Iris pigment epithelial cell (primary cell): ENCODE measurements at places on chromosomes 3 and 15.

GRCh38 chr3:113658107-113658506, 38.3 kb downstream of the USF3 start:
- no peak for DNase-seq

- DNase-seq, result no peak
These were observed 4.1 kb downstream of the GAP43 start for GRCh38 chr3:115627180-115628074.

GRCh38 chr15:44009038-44009437, 182.2 kb downstream of the WDR76 start:
- DNase-seq, result peak; percentile 73

DNA sequence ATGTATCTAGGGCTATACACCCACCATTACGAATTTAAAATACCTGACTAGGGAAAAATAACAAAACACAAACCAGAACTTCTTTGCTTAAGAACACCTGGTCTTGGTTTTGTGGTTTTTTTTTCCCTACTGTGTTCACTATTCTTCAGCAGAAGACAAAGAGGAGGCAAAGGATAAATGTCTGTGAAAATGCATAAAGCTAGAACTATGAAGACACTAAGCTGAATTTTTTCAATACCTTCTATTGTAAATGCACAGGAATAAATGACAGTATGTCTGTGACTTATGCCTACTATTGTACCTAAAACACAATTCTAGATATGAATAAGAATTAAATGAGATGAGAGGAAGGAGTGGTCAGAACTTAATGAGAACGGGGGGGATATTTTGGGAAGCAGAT, 86.9 kb downstream of the TBL1XR1 start:
- DNase-seq, result no peak

- DNase-seq, result peak; percentile 98
These were observed 81.6 kb downstream of the PPCDC start for GRCh38 chr15:75104804-75105557.

DNA sequence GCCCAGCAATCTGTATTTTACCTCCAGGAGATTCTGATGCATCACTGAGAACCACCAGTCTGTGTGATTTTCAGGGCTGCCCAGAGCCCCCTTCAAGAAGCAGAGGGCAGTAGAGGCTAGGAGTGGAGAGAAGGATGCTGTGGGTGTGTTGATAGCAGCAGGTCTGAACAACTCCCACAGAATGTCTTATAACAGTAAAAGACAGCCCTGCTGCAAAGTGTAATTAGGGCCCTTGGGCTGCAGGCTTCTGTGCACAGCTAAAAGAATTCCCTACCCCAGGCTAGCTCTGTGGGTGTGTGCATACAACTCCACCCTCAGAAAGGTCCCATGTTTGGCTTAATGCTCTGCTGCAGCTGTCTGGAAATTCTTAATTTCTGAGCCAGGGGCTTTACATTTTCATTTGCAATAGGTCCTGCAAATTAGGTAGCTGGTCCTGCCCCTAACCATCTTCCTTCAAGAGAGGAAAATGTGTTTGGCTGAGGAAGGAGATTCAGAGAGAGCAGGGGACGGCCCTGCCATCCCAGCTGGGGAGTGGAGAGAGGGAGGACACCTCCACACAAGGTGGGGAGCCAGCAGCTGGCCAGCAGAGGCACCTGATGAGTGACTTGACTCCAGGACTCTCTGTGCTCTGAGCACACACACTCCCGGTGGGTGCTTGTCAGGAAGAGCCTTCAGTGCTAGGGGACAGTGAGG, 43.2 kb upstream of the RAB6B start:
- DNase-seq, result peak; percentile 21

- no peak for DNase-seq
These were observed 9.6 kb upstream of the RAD51 start for GRCh38 chr15:40685376-40685775.

- no peak for DNase-seq
These were observed 1.7 kb downstream of the RASSF1 start for GRCh38 chr3:50338965-50339364.

GRCh38 chr15:69762373-69763148, 309.9 kb downstream of the RPLP1 start:
- DNase-seq, result peak; percentile 49

- no peak for DNase-seq
These were observed 124.1 kb downstream of the ETFA start for GRCh38 chr15:76187163-76187562.

- no peak for DNase-seq
These were observed 11.6 kb upstream of the SPSB4 start for GRCh38 chr3:141039589-141039988.

- DNase-seq, result no peak
These were observed 354.7 kb downstream of the MCTP2 start for GRCh38 chr15:94586099-94586498.

- no peak for DNase-seq
These were observed 765.1 kb downstream of the ROBO1 start for GRCh38 chr3:79002465-79003372.

DNA sequence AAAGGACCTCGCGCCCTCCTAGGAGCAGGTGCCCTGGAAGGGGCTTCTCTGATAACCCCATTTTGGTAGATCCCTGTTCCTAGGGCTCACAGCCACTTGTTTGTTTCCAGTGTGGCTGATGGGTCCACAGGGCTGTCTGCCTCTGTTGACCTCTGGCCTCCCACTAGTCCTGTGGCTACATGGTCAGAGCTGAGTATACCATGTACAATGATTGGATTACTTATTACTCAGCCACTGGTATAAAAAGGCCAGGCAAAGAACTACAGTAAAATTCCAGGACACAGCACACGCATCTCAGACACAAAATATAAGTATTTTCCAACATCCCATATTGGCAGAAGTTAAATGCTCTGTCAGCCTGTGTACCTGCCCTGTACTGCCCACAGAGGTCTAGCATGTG, 277.3 kb downstream of the GABRG3 start:
- DNase-seq, result no peak

DNA sequence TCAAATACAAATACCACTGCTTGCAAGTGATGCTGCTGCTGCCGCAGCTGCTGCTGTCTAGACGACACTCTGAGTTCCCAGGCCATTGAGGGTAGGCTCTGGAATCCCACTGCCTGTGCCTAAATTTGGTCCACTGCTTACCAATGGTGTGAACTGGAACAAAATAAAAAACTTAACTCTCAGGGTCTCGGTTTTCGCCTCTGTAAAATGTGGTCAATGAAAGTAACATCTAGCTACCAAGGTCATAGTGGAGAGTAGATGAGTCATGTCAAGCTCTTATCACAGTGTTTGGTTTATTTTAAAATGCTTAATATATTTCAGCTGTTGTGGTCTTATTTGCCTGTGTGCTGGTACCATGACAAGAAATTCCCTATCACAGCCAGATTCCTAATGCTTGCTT, 299.3 kb downstream of the CLSTN2 start:
- DNase-seq, result no peak

DNA sequence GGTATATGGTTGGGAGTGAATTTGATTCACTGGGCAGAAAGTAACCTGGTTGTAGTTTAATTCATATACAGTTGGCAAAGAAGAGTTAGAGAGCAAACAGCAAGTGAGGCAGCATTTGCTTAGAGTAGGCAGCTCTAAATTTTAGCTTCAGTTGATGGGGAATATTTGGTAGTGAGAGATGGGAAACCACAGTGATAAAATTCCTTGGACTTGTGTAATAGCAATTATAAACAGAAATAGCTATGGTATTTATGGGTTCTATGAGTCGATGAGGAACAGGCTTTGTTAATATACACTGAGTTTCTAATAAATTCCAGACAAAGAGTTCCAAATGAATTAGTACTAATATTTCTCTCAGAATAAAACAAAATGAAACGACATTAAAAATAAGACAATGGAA, 894.0 kb downstream of the ROBO2 start:
- peak; percentile 22 for DNase-seq

- DNase-seq, result no peak
These were observed 1272.9 kb downstream of the ROBO1 start for GRCh38 chr3:78494851-78495250.

DNA sequence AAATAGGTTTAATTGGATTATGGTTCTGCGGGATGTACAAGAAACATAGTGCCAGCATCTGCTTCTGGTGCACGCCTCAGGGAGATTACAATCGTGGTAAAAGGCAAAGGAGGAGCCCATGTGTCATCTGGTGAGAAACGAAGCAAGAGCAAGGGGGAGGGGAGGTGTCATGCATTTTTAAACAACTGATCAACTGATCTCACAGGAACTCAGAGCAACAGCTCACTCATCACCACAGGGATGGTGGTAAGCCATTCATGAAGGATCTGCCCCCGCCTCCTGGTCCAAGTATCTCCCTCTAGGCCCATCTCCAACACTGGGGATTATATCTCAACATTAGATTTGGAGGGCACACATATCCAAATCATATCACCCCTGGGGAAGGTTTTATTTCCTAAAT, 42.1 kb upstream of the FGF7 start:
- DNase-seq, result peak; percentile 9

DNA sequence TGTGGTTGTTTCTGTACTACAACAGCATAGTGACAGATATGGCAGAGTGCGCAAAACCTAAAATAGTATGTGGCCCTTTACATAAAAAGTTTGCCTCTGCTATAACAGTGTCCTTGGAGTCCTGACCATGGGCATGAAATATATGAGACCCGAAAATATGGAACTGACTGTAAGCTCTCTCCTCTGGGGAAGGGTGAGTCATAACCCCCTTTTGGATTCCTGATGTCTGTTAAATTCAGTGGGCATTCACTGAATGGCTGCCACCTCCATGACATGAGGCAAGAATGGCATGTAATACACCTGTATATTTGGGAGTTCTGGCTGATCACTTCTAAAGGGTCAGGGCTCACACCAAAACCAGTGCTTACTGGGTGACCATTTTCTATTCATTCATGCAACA, 6.1 kb downstream of the TBC1D2B start:
- no peak for DNase-seq

DNA sequence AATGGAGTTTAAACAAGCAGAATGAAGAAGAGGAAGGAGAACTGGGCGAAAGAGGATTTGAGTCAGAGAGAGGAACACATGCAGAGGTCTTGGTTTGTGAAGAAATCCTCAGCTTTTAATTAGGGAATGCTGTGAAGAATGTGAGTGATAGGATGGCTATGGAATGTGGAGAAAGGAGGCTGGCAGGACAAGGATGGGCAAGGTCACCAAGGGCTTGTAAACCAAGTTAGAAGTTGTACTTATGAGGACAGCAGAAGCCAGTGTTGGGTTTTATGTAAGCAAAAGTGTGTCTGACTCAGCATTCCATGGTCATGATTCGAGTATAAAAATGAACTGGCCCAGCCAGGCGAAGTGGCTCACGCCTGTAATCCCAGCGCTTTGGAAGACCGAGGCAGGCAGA, 60.0 kb upstream of the IL12A start:
- DNase-seq, result peak; percentile 98

- no peak for DNase-seq
These were observed 47.3 kb downstream of the CRABP1 start for GRCh38 chr15:78387246-78388037.

DNA sequence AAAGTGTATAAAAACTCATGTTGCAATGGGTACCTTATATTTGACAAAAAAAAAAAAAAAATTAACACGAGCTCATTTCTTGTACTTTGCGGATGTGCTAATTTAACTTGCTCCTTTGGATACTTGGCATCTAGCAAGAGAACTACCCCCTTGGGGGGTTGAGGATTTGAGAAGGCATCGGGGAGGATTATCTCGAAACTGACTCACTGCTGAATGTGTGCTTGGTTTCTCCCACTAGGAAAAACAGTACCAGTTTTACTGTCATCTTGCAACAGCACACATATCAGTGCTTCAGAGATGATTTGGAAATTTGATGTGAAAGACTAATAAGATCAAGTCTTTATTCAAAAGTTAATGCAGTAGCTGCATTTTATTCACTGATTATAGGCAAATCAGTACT, 891 bp downstream of the EXOG start:
- peak; percentile 54 for DNase-seq

DNA sequence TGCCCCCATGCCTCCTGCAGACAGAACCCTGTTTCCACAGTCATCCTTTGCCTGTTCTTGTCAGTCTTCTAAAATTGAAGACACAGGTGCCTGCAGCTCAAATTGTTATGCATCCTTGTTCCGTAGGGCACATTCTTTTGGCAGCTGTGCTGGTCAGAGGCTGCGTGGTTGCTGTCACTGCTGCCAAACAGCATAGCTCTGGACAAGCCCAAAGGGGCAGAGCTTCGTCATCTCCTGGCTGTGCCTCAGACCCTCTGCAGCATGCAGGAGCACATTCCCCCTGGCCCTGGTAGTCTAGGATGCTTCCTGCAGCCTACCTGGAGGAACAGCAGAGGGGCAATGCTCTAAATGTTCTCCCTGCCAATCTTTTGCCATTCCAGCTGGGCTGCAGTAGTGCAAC, 2.1 kb upstream of the FBXL22 start:
- DNase-seq, result no peak

DNA sequence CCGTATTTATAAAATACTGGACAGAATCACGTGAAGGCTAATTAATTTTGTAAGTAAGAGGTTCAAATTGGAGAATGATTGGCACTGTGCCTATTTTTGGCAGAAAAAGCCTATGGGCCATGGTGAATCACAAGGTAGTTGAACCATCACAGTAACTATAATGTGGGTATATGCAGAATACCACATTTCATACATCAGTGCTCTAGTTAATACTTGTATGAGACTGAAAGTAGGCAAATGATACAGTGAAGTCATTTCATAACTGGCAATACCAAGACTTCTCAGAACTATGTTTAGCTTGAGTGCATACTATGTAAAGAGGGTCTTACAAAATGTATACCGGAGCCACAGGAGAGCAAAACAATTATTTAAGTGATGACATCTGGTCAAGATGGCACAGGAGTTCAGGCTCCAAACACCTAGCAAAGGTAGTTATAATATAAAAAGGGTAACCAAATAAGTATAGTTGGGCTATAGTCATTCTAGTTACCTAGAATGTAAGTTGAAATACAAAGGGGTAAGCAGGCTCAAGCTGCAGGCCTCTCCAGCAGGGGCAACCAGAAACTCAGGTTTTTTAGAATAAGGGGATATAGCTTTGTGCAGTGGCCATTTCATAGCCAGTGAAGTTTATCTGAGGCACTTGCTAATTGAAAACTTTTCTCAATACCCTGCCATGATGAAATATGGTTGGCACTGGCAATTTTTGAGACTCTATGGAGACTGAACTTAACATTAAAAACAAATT, 19.1 kb downstream of the GPR160 start:
- DNase-seq, result no peak

DNA sequence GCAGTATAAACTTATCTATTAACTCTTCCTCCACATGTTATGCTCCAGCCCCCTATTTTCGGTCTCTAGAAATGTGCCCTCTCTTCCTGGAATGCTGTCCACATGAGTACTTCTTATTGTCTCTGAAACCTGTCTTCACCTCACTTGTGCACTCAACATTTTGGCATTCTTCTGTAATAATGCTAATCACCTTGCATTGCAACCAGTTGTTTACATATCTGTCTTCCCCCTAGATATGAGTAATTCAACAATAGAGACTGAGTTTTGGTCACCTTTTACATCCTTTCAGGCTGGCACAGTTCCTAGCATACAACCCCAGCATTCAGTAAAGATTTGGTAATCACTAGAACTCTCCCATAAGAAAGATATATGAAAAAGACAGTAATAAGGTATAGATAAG, 17.2 kb downstream of the CCDC80 start:
- DNase-seq, result no peak

GRCh38 chr15:74036271-74037170, 42.0 kb downstream of the PML start:
- DNase-seq, result peak; percentile 47
